Fibroblast of skin of abdomen (primary cell): ENCODE measurements at places on chromosomes 16 and 17.

- no peak for DNase-seq
Measured at GRCh38 chr17:27200476-27200875, 93.4 kb upstream of the WSB1 start.

DNA sequence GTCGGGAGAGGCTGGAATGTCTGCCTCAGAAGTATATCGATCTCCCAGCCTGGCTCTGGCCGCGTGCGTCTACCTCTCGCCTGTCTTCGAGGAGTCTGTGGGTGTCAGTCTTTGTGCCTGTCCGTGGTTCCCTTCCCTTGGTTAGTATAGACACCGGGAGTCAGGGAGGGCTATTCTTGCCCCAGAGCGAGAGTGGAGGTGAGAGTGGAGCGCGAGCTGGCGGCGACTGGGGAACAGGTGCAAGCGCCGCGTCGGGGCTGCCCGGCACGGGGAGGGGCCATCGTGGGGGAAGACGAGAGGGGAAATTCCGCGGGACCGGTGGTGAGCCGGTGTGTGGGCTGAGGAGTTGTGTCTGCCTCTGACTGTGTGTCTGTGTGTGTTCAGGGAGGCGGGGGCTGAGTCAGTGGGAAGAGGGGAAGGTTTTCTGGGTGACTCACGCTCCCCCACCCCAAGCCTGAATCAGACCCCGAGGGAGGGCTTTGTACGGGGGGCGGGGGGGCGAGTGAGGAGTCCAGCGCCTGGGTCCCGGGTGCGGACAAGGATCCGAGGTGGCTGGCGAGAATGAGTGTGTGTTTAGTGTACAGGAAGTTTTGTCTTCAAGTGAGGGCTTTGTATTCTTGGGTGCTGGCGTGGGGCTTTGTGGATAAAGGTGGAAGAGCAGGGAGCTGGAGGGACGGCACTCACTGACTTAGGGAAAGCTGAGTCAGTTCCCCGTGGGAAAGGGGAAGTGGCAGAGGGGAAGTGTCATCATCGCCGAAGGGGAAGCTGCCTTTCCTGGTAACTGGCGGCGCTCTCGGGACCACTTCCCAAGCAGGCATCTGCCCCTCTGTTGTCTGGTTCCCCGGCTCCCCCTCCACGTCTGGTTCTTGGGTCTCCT, 8.6 kb downstream of the KDM6B start:
- peak; percentile 95 for DNase-seq

- no peak for DNase-seq
Measured at GRCh38 chr17:67620636-67621035, 97.1 kb upstream of the NOL11 start.

DNA sequence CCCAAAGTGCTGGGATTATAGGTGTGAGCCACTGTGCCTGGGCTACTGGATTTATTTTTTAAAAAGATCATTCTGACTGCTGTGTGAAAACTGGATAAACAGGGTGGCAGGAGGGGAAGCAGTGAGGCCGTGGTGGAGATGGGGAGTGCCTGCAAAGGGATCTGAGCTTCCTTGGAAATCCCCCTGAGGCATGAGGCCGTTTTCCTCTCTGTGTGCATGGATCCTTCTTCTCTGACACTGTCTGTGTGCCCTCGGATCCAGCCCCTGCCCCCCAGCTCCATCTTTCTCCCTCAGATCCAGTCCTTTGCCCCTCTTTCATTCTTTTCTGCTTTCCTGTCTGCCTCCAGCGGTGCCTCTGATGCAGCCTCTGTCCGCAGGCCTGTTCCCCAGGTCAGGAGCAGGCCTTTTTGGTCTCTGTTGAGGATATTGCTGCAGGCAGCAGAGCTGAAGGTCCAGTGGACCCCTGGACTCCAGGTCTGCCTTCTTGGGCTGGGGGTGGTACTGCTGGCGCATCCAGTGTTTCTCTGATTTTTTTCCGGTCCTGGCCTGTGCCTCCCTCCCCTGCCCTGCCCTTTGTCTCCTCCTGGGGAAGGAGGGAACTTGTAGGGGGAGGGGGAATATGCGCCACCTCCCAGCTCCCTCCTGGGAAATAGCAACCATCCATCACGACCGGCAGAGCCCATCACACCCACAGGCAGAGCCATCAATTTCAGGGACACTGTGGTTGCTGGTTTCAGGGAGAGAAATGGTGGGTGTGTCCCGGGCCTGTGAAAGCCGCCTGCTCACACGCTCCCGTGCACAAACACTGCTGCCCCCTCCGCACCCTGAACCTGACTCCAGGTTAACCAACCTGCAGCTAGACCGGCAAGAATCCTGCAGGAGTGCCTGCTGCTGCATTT, 17.0 kb downstream of the MGAT5B start:
- no peak for DNase-seq

DNA sequence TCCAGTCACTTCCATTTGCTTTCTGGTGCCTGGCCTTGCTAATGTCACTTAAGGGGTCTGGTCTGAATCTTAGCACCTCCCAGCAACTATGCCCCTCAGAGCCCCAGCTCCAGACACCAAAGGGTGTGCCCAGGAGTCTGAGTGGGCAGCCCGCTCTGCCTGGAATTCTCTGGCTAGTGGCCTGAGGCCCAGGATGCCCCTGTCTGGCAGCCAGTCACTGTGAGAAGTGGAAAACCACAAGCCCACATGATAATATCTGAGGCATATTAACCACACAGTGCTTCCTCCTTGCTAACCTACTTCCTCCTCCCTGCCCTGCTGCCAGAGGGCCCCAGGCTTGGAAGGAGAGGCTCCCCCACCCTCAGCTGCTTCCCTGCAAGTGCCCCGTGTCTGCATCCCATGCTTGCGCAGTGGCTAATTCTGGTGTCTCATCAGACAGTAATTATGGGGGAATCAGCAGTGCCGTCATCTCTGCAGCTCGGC, 14.0 kb downstream of the SRCIN1 start:
- DNase-seq = no peak

GRCh38 chr17:58504826-58505351, 9.5 kb downstream of the MTMR4 start:
- DNase-seq = no peak

DNA sequence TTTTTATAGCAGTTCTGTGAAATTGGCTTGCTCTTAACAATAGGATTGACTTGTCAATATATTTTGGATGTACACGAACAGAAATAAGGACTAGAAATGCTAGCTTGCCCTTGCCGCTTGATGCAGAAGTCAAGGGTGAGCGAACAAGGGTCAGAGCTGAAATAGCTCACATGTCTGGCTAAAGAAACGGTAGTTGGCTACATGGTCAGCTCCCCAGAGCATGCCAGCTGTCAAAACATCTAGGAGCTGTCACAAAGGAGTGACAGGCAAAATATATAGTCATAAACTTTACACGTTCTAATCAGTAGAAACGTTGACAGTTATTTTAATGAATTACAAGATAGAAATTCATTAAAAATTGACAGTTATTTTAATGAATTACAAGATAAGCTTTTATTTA, 2.9 kb upstream of the MEIOB start:
- DNase-seq = no peak

GRCh38 chr17:13671341-13671740, 69.6 kb upstream of the HS3ST3A1 start:
- DNase-seq = no peak

DNA sequence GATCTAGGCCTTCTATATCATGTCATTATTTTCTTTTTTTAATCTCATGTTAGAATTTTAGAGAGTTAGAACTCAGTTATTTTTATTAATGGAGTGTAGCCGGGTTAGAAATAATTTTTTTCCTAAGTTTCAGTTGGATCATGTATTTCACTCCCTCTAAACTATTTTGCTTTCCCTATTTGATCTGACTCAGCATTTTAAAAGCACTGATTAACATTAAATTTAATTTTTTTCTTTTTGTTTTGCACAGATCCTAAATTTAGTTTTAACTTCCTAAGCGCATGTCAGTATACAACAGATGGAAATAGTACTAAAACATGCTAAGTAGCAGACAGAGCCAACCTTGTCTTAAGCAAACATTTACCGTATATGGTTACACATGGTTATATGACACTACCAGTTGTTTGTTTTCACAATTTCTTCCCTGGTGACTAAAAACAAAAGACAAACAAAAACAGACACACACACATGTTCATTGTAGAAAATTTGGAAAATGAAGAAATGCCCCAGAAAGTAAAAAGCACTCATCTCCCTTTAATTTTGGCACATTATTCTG, 33.6 kb upstream of the RAB11FIP4 start:
- no peak for DNase-seq

GRCh38 chr17:69762359-69762758, 312.7 kb upstream of the KCNJ16 start:
- peak; percentile 25 for DNase-seq

GRCh38 chr16:86572041-86572521, 5.5 kb downstream of the FOXC2 start:
- no peak for DNase-seq

GRCh38 chr17:72955391-72956140, 136.9 kb downstream of the SLC39A11 start:
- DNase-seq = no peak

GRCh38 chr17:82907797-82908542, 68.1 kb upstream of the ZNF750 start:
- DNase-seq = peak; percentile 29
